ENCODE measurements at places on chromosomes 2 and 18.

GRCh38 chr2:37623971-37624900, 47.2 kb downstream of the CDC42EP3 start:
- DNase-seq = no peak

- peak; percentile 23 for DNase-seq
These were observed 62.5 kb downstream of the RELCH start for GRCh38 chr18:62249478-62250097.

- no peak for DNase-seq
These were observed 158.4 kb downstream of the GALNT14 start for GRCh38 chr2:30979822-30980245.

GRCh38 chr2:219142329-219142728, 18.3 kb downstream of the NHEJ1 start:
- no peak for DNase-seq

DNA sequence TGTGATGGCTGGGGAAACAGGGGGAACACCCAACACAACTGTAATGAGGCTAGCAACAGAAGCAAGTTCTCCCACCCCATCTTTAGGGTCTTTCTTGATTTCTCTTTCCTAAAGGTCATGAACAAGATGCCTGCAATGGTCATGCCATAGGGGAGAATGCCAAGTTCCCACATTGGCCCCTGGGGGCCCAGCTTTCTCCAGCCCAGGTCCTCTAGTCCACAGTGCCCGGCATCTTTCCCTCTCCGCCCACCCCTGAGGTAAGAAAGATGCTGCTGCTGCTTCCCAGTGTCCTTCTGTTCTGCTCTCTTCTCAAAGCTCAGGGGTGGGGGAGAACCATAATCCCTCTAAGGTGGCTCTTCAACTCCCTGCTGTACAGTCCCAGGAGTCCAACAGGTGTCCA, 78.0 kb downstream of the LOXHD1 start:
- DNase-seq = no peak

DNA sequence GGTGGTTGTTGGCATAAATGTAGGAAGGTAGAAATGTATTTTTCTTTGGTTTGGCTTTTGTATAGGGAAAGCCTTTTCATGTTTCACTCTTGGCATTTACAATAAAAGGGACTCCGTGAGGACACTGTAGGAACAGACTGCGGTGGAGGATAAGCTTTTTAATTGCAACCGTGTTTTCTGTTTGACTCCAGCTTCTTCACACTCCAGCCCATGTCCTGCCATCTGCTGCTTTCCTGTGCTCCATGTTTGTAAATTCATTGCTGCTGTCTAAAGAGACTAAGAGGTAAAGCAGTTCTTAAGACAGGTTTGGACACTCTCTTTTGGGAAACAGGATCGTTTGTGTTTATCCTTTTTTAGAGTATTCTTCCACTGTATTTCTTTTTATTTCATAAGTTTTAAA, 33.3 kb downstream of the WDR75 start:
- no peak for DNase-seq
